Right kidney (tissue), 9 donors: ENCODE measurements at places on chromosomes 1 and 21.

- DNase-seq = peak; percentile 28
Measured at GRCh38 chr1:203692565-203693470, 66.2 kb downstream of the ATP2B4 start.

DNA sequence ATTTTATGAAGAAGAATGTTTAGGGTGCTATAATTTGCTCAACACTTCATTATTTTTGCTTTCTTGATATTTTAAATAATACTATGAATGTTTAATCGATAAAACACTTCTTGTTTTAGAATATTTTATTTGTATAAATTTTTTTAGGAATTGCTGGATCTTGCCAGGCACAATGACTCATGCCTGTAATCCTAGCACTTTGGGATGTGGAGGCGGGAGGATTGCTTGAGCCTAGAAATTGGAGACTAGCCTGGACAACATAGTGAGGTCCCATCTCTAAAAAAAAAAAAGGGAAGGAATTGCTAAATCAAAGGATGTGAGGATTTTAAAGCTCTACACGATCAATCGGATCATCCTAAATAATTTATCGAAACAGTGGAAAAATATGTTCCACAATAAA lies 17.6 kb downstream of the RNF11 start:
- DNase-seq = no peak

GRCh38 chr1:162485236-162485635 lies 12.4 kb upstream of the UHMK1 start:
- no peak for DNase-seq

GRCh38 chr1:240344918-240345317 lies 253.2 kb downstream of the FMN2 start:
- no peak for DNase-seq

DNA sequence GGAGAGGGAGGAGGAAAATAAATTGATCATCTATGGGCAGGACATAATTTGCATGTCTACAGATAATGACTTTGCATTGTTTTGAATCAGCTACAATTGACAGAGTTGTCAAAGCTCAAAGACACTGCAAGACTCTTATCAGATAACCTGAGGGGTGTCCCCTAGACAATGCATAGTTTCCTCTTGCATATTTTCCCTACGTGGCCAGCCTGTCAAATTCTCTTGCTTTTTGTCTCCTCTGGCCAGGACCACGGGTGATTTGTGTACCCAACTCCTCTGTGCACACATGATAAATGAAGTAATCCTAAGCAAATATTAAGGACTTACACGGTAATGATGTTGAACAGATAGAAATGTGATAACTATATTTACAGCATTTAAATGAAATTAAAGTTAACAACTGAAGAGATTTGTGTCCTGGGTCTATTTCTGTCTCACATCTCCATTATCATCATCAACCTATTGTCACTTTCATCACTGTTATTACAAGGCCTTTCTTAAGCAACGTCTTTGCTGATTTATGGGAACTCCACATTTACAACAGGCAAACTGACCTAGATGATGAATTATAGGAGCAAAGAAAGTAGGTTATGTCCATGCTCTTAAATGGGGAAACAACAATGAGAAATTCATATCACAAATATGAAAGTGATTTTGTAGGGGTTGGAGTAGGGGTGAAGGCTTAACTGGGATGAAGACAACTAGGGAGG lies 18.8 kb downstream of the BATF3 start:
- DNase-seq = no peak

GRCh38 chr1:40676501-40676900 lies 11.0 kb upstream of the RIMS3 start:
- DNase-seq = no peak

DNA sequence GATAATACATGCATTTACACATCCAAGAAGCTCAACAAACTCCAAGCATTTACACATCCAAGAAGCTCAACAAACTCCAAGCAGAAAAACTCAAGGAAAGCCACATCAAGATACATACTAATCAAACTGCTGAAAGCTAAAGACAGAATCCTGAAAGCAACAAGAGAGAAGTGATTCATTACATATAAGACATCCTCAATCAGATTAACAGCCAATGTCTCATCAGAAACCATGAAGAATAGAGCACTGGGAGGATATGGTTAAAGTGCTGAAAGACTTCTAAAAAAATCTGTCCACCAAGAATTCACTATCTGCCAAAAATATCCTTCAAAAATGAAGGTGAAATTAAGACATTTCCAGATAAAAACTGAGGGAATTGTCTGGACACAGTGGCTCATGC lies 45.7 kb upstream of the BATF3 start:
- DNase-seq = no peak

DNA sequence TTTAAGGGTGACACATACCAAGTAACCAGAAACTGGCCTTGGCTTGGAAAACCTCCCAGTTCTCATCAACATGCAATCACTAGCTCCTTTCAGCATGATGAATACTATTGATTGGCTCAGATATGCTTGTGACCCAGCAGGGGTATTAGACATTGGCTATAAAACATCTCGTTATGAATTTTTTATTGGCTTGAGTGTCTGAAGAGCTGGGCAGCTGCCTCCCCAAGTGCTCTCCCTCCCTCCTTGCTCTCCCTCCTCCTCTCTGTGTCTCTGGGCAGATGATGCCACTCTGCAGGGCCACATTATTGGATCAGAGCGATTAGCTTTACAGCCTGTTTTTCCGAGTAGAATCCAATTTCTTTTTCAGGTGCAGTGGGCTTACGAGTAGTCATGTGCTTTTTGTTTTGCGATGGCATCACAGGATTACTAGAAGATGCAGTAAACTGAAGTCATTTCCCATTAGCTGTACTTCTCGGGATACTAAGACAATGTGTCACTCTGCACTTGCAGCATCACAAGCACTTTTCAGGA lies 79.3 kb upstream of the ATF3 start:
- no peak for DNase-seq

DNA sequence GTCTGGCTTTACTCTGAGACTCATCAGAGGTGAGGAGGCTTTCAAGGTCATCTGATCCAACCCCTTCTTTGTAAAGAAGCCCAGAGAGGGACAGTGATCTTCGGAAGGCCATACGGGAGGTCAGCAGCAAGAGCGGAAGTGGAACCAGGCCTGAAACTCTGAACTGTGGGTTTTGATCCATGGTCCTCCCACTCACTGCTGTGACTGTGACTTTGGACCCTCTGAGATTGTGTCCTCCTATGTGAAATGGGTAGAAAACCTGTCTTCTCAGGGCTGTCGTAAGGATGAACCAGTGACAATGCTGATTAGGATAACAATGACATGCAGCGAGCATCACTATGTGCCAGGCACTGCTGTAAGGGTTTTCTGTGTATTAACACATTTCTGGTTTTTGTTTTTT lies 9.8 kb upstream of the DDOST start:
- no peak for DNase-seq

- DNase-seq = peak; percentile 94
Measured at GRCh38 chr21:33229784-33230544, at the start of gene IFNAR2. Gene IFNAR2 (plus strand): TSS chr21:33229938. CDS start chr21:33241923, 11,985 bp downstream.

DNA sequence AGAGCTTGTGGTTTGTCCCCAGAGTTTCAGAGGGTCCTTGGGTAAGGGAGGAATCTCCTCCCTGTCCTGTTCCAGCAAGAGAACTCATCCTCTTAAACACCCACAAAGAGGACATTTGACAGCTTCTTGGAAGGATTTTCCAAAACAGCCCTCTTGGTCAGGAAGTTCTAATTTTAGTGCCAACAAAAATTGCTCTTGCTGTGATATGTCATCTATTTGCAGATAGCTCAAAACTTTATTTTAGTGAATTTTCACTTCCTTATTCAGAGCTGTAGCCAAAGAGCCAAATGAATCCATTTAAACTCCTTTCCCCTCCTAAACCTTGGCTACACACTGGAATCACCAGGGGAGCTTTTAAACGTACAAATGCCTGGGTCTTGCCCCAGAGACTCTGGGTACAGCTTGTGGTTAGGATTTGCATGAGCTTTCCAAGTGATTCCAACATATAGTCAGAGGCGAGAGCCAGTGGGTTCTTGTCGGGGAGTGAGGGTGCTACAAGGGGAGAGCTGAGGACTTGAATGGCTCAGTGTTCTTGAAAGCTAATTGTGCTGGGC lies 11.8 kb upstream of the RASSF5 start:
- no peak for DNase-seq

DNA sequence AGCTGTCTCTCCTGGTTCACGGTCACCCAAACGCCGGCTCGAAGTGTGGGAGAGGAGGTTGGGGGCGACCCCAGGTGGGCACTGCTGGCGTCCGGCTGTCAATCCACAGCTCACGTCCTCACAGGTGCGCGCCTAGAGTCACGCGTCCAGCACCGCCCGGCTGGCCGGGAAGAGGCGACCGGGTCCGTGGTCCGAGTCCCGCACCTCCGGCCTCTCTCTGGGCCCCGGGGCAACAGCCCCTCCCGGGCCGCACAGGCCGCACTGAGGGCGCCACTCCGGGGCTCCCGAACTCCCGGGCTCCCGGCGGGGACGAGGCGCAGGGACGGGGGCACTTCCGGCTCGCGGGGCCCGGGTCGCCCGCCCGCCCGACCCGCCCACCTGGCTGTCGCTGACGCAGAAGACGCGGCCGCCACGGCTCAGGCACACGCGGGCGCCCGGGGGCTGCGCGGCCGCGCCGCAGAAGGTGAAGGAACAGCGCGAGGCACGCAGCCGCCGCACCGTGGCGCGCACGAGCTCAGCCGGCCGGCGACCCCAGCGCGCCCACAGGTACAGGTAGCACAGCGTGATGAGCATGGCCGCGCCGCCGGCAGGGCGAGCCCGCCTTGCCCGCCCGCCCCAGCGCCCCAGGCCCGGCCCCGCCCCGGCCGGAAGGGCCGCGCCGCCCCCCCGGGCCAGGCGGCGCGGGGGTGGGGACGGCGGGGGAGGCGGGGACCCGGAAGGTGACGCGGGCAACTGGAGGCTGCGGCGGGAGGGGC lies at the start of gene HLCS:
HLCS (minus strand) TSS at position 604 of the 755 bp plus-strand sequence; CDS start at position 573, 31 bp downstream.
- peak; percentile 76 for DNase-seq

DNA sequence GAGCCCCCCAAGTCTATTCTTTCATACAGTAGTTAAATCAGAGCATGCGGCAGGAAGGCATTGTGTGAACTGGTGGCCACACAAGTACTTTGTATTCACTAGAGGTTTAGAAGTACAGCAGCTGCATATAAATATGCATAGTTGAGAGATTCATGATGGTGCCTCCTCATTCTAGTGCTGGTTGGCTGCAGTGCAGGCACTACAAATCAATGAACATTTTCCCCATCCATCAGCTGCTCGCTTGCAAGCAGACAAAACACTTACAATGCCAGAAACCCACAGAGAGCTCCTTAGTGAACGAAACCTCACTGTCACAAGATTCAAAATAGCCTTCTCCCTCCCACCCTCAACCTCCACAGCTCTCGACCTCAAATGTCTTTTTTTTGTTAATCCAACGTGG lies 726.2 kb downstream of the USP25 start:
- DNase-seq = peak; percentile 7

GRCh38 chr1:175376194-175376593 lies 183.6 kb upstream of the KIAA0040 start:
- no peak for DNase-seq

GRCh38 chr1:7454895-7455784 lies 316.0 kb upstream of the VAMP3 start:
- DNase-seq = no peak

DNA sequence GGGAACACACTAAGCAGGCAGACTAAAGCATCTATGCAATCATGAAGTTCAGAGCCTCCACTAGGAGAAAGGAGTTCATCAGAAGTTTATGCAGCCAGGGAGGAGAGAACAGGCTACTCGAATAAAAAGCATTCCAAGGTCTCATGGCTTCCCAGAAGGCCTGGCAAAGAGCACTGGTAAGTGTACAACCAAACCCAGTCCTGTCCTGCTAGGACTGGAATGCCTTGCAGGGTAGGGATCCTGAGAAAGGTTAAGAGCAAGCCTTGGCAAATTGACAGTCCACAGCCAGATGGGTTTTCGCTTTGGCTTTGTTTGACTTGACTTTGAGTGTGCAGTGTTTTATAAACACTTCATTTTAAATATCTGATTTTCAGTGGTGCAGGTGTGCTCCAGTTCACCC lies 133.6 kb upstream of the ATP1B1 start:
- DNase-seq = no peak

- no peak for DNase-seq
Measured at GRCh38 chr1:83701355-83701754, 297.6 kb downstream of the TTLL7 start.

DNA sequence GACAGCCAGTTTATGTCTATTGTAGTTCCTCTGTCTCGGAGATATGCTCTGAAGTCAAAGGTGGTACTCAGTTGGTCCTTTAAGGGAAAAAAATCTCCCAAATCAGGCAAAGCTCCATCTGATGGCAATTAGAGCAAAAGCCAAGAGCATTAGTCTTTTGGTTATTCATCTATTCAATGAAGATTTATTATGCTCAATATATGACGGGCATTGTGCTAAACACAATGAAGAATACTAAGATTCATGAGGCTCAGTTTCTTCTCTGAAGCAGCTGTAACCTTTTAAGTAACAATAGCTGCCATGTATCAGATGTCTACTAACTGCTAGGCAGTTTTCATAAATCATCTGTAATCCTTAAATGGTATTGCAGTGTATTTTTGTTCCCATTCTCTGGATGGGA lies 47.6 kb upstream of the MROH9 start:
- DNase-seq = no peak

GRCh38 chr1:61378494-61379180 lies 296.3 kb downstream of the NFIA start:
- DNase-seq = no peak

- DNase-seq = no peak
Measured at GRCh38 chr1:37476087-37476452, 1.7 kb downstream of the ZC3H12A start.
